ENCODE measurements at places on chromosomes 6 and 20. TPM values are rescaled to one million over a fixed set of nuclear protein-coding genes. Genes with fewer than 3 reads are reported as not detected.

Gene EBF4
- total RNA-seq = 0.40 TPM

Gene OR2B6
- total RNA-seq = not detected

Gene TMEM200A
- total RNA-seq = not detected

Gene GJA10
- not detected for total RNA-seq

Gene TMEM74B
- total RNA-seq = 0.06 TPM

Gene SLC17A3
- total RNA-seq = not detected

Gene SAPCD1
- total RNA-seq = 0.27 TPM
